ENCODE measurements at places on chromosomes 7 and 10. TPM values are rescaled to one million over a fixed set of nuclear protein-coding genes. Genes with fewer than 3 reads are reported as not detected.

The SH2B2 gene
- total RNA-seq: 2.3 TPM

The CACNB2 gene
- 0.10 TPM for total RNA-seq

The EPHA1 gene
- total RNA-seq: not detected

The PTPN20 gene
- total RNA-seq: not detected

The DENND2A gene
- 16.0 TPM for total RNA-seq

The ACTR3C gene
- total RNA-seq: not detected

The CACUL1 gene
- 36.5 TPM for total RNA-seq

The LLCFC1 gene
- total RNA-seq: not detected

The CHAT gene
- total RNA-seq: not detected

The EN2 gene
- 0.15 TPM for total RNA-seq

GRCh38 chr7:44099669-44100068, 4.5 kb upstream of the AEBP1 start:
- H3K4me3 ChIP-seq: no peak overlapping the region
- peaks cover 66% of the 10 kb centered on the region for H3K4me1 ChIP-seq
- H3K36me3 ChIP-seq: no peaks in the 10 kb centered on the region
- peak overlapping the region; percentile 99 for H3K27ac ChIP-seq
- no peaks in the 10 kb centered on the region for H3K27me3 ChIP-seq
- DNase-seq: no peak

DNA sequence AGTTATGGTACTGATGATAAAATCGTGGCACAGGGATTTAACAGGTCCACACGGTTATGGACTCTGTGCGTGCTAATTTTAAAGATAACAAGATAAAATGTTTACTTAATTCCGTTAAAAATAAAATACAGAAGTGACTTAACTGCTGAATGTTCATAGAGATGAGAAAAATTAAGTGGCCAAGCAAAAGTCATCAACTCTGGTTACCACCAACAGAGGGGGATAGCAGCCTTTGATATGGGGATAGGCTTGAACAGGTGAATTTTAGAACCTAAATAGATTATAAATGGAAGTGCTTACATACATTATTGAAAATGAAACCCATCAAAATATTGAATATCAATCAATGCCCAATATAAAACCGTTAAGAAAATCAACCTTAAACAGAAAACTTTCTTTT, 245.0 kb downstream of the WDR37 start:
- DNase-seq: no peak
- no peaks in the 10 kb centered on the region for H3K27me3 ChIP-seq
- H3K36me3 ChIP-seq: no peaks in the 10 kb centered on the region
- H3K4me3 ChIP-seq: no peak overlapping the region

DNA sequence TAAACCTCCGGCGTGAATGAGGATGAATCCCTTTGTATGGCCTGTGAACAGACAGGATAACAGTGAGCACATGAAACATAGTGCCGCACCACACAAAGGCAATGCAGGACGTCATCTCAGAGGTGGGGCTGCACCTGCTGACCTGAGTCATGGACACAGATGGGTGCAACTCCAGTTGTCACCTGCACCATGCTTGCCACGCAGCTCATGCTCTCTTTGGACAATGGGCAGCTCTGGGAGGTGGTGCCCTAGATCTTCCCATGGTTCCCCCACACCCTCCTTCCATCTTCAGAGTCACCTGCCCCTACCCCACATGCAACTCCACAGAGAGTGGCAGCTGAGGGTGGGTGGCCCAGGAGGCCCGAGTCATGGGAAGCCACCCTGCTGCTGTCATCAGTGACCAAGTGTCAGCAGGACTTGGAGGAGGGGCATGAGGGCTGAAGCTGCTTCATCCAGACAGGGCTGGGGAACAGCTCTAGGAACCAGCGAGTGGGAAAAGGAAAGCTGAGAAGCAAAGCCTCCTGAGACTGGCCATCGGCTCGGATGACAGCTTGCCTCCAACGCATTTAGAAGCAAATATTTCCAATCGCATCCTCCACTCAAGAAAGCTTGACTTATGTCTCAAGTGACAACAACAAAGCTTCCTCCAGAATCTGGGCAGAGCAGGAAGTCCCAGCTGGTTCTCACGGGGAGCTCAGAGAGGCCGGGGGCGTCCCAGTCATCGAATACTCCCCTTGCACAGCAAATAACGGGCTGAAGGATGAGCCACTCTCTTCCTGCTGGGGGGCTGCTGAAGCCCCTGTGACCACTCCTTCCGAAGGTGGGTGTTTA, 27.1 kb downstream of the VIPR2 start:
- no peak overlapping the region for H3K27ac ChIP-seq
- H3K4me1 ChIP-seq: no peaks in the 10 kb centered on the region
- H3K4me3 ChIP-seq: no peak overlapping the region

- H3K4me3 ChIP-seq: no peak overlapping the region
- H3K36me3 ChIP-seq: peaks cover 26% of the 10 kb centered on the region
- H3K27ac ChIP-seq: peak overlapping the region; percentile 19
- H3K27me3 ChIP-seq: no peaks in the 10 kb centered on the region
Observed at GRCh38 chr7:29957521-29958310, 31.9 kb downstream of the SCRN1 start.

DNA sequence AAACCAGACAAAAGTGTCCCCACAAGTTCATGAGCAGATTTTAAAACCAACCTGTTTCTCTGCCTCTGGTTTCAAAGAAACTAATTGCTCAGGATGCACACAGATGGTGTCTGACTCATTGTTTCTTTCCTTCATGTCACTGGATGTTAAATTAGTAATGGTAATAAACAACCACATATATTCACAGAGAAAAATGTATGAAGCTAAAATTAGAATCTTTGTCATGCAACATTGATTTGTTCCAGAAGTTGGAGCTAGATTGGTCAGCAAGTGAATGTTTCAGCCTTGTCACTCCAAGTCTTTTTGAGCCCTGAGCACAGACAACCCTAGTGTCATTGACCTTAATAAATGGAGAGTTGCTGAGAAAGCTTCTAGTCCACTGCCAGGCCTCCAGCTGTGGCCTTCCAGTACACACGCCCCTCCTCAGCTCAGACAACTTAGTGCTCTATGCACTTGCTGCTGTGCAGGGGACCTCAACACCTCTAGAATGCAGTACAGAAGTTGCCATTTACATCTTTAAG, 175.9 kb downstream of the CCDC71L start:
- H3K4me1 ChIP-seq: peaks cover 8% of the 10 kb centered on the region
- H3K27ac ChIP-seq: no peak overlapping the region
- H3K27me3 ChIP-seq: peaks cover 14% of the 10 kb centered on the region
- H3K36me3 ChIP-seq: no peaks in the 10 kb centered on the region

DNA sequence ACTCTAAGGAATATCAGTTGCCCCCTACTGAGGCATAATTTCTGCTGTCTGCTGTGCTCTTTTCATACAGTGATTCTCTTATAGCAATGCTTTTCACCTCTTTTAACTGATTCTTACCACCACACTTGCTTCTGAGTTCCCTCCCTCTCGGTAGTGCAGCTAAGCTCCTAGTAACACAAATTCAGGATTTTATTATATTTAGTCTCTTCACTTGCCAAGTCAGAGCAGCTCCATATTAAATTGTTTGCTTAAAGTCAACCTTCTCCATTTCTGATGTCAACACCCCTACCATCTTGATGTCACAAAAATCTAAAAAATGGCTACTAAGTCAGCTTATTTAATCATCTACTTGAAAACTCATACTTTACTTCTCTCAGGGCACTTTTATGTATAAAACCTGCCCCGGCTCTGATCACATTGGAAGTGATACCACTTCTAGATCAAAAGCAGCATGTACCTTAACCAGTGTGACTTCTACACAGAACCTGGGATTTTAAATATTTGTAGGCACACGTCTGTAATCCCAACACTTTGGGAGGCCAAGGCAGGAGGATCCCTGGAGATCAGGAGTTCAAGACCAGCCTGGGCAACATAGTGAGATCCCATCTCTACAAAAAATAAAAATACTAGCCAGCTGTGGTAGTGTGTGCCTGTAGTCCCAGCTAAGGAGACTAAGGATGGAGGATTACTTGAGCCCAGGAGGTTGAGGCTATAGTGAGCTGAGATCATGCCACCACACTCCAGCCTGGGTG, 55.3 kb downstream of the GDI2 start:
- DNase-seq: no peak
- H3K27me3 ChIP-seq: no peaks in the 10 kb centered on the region
- peaks cover 37% of the 10 kb centered on the region for H3K36me3 ChIP-seq
- H3K4me1 ChIP-seq: peaks cover 1% of the 10 kb centered on the region
- H3K27ac ChIP-seq: no peak overlapping the region
- no peak overlapping the region for H3K4me3 ChIP-seq

DNA sequence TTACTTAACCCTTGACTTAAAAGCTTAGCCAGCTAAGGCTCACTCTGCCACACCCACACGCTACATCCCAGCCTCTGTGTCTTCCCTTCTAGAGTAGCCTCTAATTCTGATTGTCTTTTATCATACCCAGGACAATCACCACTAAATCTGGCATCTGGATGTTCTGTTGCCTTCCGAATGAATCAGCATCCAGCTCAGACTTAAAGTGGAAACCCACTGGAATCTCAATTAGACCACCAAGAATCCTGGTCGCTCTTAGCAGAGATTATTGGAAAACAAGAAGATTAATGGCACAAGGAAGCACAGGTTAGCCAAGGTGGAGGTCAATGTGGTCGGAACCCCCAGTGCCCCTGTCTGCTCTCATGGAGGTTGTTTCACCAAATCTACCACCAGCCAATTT, 404.2 kb upstream of the FOXK1 start:
- DNase-seq: no peak
- H3K4me3 ChIP-seq: no peak overlapping the region

GRCh38 chr7:1234881-1235500, 2.3 kb downstream of the UNCX start:
- H3K4me1 ChIP-seq: peaks cover 5% of the 10 kb centered on the region
- H3K27ac ChIP-seq: no peak overlapping the region
- peak; percentile 92 for DNase-seq
- no peak overlapping the region for H3K4me3 ChIP-seq
- H3K36me3 ChIP-seq: peaks cover 12% of the 10 kb centered on the region
- H3K27me3 ChIP-seq: peaks cover 44% of the 10 kb centered on the region

- no peaks in the 10 kb centered on the region for H3K36me3 ChIP-seq
- no peaks in the 10 kb centered on the region for H3K27me3 ChIP-seq
- DNase-seq: no peak
Observed at GRCh38 chr7:23208316-23208715, 26.5 kb downstream of the NUP42 start.

DNA sequence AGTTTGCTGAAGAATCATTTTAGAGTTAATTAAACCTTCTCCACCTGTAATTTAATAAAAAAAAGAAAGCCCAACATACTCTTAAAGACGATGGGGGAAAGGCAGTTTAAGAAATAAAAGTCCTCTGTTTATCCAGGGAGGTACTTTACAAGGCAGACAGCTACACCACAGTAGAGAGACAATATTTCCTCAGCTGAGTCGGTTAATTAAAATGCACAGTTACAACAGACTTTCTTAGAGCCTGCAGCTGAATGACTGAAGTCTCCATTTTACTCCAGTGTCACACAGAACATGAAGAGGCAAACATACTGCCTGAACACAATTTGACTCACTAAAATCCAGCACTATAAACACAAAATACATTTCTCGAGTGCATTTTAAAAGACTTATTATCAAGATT, 15.1 kb downstream of the LRRTM3 start:
- peaks cover 3% of the 10 kb centered on the region for H3K36me3 ChIP-seq
- H3K27ac ChIP-seq: no peak overlapping the region
- no peak overlapping the region for H3K4me3 ChIP-seq
- H3K4me1 ChIP-seq: no peaks in the 10 kb centered on the region

GRCh38 chr10:131790021-131790420, 110.8 kb upstream of the PPP2R2D start:
- DNase-seq: no peak
- H3K4me3 ChIP-seq: no peak overlapping the region
- H3K27ac ChIP-seq: no peak overlapping the region
- H3K36me3 ChIP-seq: no peaks in the 10 kb centered on the region
- peaks cover 7% of the 10 kb centered on the region for H3K27me3 ChIP-seq

GRCh38 chr10:75431180-75432111, at the start of gene LRMDA:
TSS of gene LRMDA (plus strand) at chr10:75431624.
- peak within 1 kb of the TSS; percentile 70 for H3K4me3 ChIP-seq
- no peaks in the 10 kb centered on the region for H3K36me3 ChIP-seq
- peaks cover 5% of the 10 kb centered on the region for H3K4me1 ChIP-seq

DNA sequence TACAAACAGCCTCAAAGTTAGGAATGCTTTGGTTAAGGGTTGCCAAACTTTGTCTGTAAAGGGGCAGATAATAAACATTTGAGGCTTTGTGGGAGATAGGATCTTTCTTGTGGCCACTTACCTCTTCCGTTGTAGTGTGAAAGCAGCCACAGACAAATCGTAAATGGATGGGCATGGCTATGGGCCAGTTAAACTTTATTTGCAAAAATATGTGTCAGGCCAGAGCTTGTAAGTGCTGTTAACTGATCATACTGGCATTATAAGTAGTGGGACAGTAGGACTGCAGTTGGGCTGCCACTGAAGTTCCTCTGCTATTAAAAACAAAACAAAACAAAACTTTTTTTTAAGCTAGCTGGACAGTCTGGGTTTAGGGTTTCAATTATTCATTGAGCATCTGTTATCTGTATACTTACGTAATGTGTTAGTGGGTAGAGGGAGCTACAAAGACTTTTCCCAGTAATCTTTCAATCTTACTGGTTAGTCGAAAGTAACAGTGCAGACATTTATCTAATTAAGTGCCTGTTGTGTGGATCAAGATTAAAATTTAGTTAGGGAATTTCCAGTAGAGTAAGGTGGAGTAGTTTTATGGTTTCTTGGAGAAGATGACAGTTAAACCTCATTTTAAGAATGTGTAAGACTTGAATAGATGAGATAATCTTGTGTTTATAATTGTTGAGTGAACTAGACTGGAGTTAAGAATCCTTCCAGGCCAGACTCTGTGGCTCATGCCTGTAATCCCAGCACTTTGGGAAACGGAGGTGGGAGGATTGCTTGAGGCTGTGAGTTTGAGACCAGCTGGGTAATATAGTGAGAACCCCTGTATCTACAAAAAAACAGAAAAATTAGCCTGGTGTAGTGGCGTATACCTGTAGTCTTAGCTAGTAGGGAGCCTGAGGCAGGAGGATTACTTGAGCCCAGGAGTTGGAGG, 100.1 kb downstream of the BTRC start:
- no peaks in the 10 kb centered on the region for H3K4me1 ChIP-seq
- H3K27me3 ChIP-seq: no peaks in the 10 kb centered on the region
- no peaks in the 10 kb centered on the region for H3K36me3 ChIP-seq
- no peak overlapping the region for H3K4me3 ChIP-seq

DNA sequence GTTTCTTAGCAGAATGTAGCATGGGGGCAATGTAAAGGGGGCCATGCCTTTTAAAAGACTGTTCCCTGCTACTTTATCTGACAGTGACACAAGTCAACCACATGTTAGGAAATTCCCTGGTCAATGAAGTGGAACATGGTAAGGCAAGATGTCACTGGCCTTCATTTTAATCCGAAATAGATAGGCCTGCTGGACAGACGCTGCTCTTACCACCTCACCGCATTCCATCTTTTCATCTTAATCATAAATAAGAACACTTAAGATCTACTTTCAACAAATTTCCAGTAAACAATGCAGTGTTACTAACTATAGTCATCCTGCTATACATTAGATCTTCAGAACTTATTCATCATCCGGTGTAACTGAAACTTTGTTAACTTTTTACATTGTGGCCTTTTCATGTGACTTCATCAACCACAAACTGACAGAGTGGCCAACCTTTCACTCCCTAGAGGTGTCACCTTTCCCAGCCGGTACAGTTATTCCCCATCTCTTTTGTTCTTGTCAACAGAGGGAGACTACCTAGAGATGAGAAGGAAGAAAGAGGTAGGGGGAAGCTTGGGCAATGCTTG, 15.6 kb downstream of the ASB4 start:
- H3K27ac ChIP-seq: no peak overlapping the region
- H3K4me1 ChIP-seq: peaks cover 9% of the 10 kb centered on the region
- no peak overlapping the region for H3K4me3 ChIP-seq
- H3K27me3 ChIP-seq: no peaks in the 10 kb centered on the region

GRCh38 chr10:123579675-123580074, 86.5 kb upstream of the GPR26 start:
- H3K27ac ChIP-seq: no peak overlapping the region
- no peak overlapping the region for H3K4me3 ChIP-seq
- peaks cover 40% of the 10 kb centered on the region for H3K27me3 ChIP-seq

Data from chondrocyte (in vitro differentiated cells).